Stimulated activated CD4-positive, alpha-beta T cell treated with anti-CD3 and anti-CD28 coated beads, Interleukin-15, amount 100 ng/mL, for 48 hours (primary cell): ENCODE measurements at places on chromosomes 12 and 14.
A peak's percentile ranks its signal among the peaks of the same experiment; 100 is the strongest.

GRCh38 chr12:39592295-39592694, 27.3 kb downstream of the ABCD2 start:
- DNase-seq: no peak

DNA sequence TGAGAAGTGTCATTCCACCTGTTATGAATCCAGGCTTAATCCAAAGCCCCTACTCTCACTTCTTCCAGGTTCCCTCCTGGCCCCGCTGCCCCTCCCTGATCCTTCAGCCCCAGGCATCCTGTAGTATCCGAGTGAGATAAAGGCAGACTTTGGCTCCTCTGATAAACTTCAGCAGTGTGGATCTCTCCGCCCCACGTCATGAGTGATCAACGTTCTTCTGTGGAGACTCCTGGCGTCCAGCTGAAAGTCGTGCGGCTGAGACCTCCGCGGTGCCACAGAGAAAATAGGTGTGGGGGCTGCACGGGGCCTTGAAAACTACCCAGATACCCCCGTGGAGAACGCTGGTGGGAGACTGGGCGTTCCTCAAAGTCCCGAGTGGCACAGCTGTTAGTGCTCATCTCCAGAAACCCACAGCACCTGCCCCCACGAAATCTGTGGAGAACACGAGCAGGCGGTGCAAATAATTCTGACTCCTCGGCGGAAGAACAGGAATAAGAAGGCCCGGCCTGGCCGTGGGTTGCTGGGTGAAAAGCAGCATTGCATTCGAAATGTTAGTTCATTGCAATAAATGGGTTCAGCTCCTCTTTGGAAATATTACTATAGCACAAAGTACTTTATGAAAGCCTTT, 180.0 kb upstream of the RGS6 start:
- DNase-seq: no peak

GRCh38 chr14:74596741-74597450, 15.1 kb downstream of the LTBP2 start:
- no peak for DNase-seq

- DNase-seq: no peak
Measured at GRCh38 chr12:122947352-122947792, 18.9 kb downstream of the ABCB9 start.

GRCh38 chr14:32013083-32013482, 64.0 kb upstream of the ARHGAP5 start:
- DNase-seq: no peak

DNA sequence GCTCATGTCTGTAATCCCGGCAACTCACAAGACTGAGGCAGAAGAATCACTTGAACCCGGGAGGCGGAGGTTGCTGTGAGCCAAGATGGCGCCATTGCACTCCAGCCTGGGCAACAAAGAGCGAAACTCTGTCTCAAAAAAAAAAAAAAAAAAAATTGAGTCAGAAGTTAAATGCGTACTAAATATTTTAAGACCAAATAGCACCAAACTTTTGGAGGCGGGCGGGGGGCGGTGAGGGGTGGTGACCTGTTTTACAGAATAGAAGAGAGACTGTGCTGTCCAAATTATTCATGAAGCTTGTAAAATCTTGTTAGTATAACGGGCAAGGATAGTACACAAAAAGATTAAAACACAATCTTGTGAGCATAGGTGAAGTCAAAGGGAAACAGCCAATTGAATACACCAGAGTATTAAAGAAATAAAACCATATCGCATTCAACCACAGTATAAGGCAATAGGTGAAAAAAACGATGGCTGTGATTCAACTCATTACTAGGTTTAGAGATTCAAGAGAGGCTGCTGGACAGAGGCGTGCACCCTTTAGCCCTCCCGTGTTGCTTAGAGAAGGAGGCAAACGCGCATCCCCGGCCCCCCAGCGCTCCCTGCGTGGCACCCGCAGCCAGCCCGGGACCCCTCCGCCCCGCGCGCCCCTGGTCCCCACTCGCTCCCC, 571 bp downstream of the ZNF891 start:
- no peak for DNase-seq

- DNase-seq: no peak
Measured at GRCh38 chr12:122842505-122843405, 7.5 kb downstream of the HIP1R start.

DNA sequence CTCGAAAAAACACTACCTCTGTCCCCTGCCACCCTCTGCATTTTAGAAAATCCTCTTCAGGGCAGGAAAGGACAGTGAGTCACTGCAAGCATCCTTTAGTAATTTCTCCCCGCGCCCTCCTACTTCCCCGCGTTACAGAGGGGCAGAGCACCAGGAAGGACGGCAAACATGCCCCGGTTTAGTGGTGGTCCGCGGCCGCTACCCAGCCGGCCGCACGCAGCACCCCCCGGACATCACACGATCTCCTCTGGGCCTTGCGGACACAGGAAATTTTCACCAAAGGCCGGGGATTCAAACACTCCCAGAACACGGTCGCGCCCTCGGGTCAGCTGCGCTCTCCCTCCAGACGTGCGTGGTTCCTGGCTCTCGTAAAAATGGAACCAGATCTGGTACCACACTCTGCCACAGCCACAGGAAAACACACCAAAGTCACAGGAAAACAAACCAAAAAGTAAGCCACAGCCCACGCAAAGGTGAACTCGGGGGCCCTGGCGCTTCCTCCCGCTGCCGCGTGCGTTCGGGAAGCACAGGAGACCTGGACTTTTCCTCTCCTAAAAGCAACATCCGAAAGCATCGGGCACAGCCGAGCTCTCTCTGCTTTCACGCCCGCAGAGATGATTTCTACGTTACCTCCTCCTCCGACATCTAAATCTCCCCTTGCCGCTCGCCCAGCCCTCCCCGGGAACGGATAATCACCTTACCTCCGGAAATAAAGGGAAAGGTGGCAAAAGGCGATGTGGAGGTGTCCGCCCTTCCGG, 839 bp downstream of the SLC38A1 start:
- DNase-seq: peak; percentile 22

- no peak for DNase-seq
Measured at GRCh38 chr14:54301359-54301758, 95.4 kb upstream of the CDKN3 start.

GRCh38 chr12:112342587-112342986, 39.6 kb downstream of the HECTD4 start:
- DNase-seq: no peak
